ENCODE measurements at places on chromosomes 1 and 21. TPM values are rescaled to one million over a fixed set of nuclear protein-coding genes. Genes with fewer than 3 reads are reported as not detected.

Gene SELL
- polyA plus RNA-seq, result 4.0 TPM

GRCh38 chr1:204108312-204109141 is 35.6 kb downstream of the SOX13 start:
- DNase-seq, result no peak

Gene HCRTR1
- 0.18 TPM for polyA plus RNA-seq

- no peak for DNase-seq
Measured at GRCh38 chr1:7554385-7555235, 216.5 kb upstream of the VAMP3 start.

Gene GJA8
- polyA plus RNA-seq, result 0.67 TPM

Gene LYPD8
- polyA plus RNA-seq, result not detected

Gene C1orf146
- polyA plus RNA-seq, result not detected

- no peak for DNase-seq
Measured at GRCh38 chr1:84973498-84974334, 23.2 kb downstream of the MCOLN2 start.

- no peak for DNase-seq
Measured at GRCh38 chr1:31467005-31467674, 54.1 kb downstream of the SERINC2 start.

Data from right renal pelvis (tissue), 4 donors.